H4 (cell line): ENCODE measurements at places on chromosomes 5 and 9. TPM values are rescaled to one million over a fixed set of nuclear protein-coding genes. Genes with fewer than 3 reads are reported as not detected.

Gene TAS2R1
- not detected in 2 replicates for total RNA-seq

Gene HMCN2
- 0.10 TPM in 1 of 2 replicates, not detected in the other for total RNA-seq

Gene PCDHGA4
- total RNA-seq, result 0.74 and 0.97 TPM in 2 replicates

DNA sequence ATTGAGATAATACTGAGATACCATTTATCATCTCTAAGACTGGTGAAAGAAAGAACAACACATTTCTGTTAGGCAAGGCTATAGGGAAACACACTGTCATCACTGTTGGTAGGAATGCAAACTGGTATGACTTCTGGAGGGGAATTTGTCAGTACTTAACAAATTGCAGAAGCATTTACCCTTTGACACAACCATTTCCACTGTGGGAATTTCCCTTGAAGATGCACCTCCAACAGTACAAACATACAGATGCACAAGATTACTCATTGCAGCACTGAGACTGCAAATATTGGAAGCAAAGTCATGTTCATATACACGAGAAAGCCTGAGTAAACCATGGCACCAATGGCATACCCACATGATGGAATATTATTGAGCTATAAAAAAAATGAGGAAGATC lies 17.6 kb downstream of the GM2A start:
- DNase-seq, result no peak

GRCh38 chr5:52840277-52841050 lies 52.7 kb downstream of the ITGA1 start:
- peak; percentile 54 for DNase-seq

DNA sequence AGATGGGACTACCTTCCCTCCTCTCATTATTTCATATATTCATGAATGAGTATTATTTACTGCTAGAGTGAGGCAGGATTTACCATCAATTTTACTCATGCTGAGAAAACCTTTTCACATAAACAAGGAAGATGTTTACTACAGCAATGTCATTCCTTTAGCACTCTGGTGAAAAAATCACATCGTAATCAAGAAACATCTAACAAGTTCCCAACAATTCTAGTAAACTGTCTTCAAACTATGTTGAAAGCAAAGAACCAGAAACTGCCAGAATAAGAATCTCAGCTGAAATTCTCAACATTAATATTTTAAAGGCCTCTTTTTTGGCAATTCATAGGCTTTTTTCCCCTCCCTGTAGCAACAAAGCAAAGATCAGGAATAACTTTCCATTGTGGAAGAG lies 28.2 kb downstream of the AUH start:
- DNase-seq, result no peak

DNA sequence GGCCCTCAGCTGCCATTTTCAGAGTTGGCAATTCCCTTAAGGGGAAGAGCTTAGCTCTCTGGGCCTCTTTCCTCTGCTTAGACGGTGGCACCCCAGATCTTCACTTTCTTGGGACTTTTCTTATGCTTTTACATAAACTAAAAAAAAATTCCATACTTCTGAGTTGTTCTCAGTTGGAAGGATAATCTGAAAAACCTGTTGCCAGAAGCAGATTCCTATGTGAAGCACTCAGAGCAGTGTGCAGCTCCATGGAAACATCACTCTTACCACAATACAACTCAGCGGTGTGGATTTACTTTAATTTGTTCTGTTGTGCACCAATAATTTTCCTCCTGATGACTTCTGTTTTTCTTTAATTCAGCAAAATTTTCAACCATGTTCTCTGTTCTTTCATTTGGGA lies 44.1 kb upstream of the MROH2B start:
- no peak for DNase-seq

Gene ENTREP1
- 0.08 TPM in 1 of 2 replicates, not detected in the other for total RNA-seq

Gene SPZ1
- not detected in 2 replicates for total RNA-seq

- no peak for DNase-seq
These were observed 84.3 kb downstream of the PCDH1 start for GRCh38 chr5:141793881-141794280.

- DNase-seq, result peak; percentile 60
These were observed 89.0 kb downstream of the HRH2 start for GRCh38 chr5:175746851-175747250.

Gene PRLR
- 0.12 and 1.1 TPM in 2 replicates for total RNA-seq

GRCh38 chr5:88480245-88480644 lies 211.6 kb upstream of the TMEM161B start:
- peak; percentile 10 for DNase-seq

DNA sequence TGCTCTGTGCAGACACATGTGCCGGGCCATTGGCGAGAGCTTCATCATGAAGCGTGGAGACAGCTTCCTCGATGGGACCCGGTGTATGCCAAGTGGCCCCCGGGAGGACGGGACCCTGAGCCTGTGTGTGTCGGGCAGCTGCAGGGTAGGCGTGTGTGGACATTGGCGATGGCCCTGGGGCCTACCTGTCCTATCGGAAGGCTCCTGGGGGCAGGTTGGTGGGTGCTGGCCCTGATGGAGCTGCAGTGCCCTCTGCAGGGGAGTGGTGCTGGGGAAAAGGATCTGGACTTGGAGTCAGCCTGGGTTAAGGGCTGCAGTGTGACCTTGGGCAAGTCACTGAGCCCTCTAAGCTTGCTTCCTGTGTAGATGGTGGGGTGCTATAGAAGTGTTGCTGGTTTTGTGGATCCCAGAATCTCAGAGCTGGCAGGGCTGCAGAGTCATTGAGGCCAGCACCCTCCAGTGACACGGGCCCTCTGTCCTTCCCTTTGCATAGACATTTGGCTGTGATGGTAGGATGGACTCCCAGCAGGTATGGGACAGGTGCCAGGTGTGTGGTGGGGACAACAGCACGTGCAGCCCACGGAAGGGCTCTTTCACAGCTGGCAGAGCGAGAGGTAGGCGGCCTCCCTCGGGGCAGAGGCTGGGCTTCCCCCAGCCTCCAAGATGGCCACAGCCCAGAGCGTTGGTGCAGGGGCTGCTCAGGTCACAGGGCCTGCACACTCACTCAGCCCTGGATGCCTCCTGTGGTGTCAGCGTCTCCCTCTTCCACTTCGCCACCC lies 15.8 kb downstream of the ADAMTS13 start:
- no peak for DNase-seq

- no peak for DNase-seq
These were observed 133.6 kb downstream of the NFIB start for GRCh38 chr9:14180093-14180959.

- no peak for DNase-seq
These were observed 40.9 kb downstream of the RAD23B start for GRCh38 chr9:107323836-107324585.

DNA sequence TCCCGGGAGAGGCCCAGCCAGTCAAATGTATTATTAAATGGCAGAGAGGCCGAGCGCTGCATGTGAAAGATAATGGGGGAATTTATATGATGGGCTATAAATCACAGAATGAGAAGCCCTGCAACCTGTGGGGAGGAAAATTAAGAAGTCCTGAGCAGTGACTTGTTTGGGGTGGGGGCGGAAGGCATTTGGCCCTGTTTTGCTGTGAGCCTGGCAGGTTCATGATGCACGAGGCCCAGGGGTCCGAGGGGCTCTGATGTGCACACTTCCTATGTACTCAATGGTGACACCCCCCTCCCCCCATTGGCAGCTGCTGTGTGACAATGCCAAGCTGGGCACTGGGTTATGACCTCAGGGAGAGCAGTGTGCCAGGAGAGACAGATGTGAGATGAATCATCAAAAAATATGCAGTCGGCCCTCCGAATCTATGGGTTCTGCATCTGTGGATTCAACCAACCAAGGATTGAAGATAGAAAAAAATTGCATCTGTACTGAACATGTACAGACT lies 13.7 kb upstream of the DAB2IP start:
- peak; percentile 58 for DNase-seq

Gene PRRX2
- 16.5 and 18.9 TPM in 2 replicates for total RNA-seq

- DNase-seq, result no peak
These were observed 83.4 kb downstream of the SH3PXD2B start for GRCh38 chr5:172370648-172371545.
